ENCODE measurements at places on chromosomes 4 and X.

DNA sequence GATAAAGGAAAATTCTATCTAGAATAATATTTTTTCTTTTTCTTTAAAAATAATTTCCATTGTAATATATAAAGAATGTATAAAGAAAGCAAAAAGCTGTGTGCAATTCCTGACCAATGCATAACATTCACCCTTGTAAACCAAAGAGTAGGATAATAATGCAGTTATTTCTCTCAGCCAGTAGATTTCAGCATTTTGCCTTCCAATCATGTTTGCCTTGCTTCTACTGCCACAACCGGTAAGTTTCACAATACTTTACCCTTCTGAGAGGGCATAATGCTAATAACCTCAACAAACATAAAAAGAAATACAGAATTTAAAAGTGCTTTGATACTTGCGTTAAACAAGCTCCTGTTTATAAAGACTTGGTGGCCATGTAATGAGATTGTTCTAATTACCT is 59.9 kb downstream of the CHIC2 start:
- peak; percentile 80 for DNase-seq

GRCh38 chrX:1720836-1721235 is 106.0 kb downstream of the ASMT start:
- no peak for DNase-seq

GRCh38 chrX:55389376-55389775 is 62.6 kb upstream of the MAGEH1 start:
- no peak for DNase-seq

GRCh38 chr4:48954314-48954713 is 31.8 kb upstream of the CWH43 start:
- peak; percentile 28 for DNase-seq

DNA sequence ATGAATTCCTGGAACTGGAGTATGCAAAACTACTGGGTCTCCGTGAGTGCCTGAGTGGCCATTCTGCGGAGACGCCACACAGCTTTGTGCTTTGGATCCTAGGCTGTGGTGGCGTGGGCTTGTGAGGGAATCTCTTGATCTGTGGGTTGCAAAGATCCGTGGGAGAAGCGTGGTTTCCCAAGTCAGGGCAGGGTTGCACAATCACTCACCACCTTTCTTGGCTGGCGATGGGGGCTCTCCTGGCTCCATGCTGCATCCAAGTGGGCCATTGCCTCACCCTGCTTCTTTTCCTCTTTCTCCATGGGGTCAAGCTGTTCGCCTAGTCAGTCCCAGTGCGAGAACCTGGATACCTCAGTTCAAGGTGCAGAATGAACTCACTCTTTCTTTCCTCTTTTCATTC is 62.5 kb downstream of the SLAIN2 start:
- no peak for DNase-seq

DNA sequence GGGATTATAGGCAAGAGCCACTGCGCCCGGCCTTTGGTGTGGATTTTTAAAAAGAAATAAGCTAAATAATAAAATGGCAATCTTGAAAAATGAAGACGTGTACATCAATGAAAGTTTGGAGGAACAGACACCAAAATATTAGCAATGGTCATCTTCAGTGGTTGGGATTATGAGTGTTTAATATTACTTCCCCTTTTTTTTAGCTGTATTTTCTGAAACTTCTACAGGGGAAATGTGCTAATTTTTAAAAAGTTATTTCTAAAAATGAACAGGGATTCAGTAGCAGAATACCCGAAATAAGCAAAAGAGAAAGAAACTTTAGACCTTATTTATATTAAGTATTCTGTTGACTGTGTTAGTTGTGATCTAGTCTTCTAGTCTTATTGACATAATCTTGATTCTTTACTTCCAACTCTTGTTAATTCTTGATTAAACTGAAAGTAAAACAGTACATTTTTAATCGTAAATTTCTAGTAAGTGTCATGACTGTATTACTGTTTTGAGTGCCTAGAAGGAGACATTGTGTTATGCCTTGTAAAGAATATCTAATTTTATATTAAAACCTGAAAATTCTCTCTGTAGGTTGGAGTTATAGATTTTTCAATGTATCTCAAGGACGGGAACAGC is 51.3 kb downstream of the RUFY3 start:
- DNase-seq = no peak

DNA sequence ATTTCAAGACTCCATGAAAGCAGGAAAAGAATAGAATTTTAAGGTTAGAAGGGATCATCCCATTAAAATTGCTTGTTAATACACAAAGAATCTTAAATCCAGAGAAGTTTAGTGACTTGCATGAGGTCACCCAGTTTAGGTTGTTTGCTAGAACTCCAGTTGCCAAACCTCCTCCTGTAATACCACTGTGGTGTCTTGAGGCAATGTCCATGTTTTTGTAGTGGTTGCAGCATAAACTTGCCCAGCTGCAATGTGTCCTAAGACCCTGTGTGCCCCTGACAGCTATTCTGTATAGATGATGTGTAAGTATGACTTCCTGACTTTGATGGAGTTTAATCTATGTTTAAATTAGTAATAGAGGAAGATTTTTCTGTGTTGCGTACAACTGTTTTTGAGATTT is 6.3 kb downstream of the SFRP2 start:
- DNase-seq = no peak

DNA sequence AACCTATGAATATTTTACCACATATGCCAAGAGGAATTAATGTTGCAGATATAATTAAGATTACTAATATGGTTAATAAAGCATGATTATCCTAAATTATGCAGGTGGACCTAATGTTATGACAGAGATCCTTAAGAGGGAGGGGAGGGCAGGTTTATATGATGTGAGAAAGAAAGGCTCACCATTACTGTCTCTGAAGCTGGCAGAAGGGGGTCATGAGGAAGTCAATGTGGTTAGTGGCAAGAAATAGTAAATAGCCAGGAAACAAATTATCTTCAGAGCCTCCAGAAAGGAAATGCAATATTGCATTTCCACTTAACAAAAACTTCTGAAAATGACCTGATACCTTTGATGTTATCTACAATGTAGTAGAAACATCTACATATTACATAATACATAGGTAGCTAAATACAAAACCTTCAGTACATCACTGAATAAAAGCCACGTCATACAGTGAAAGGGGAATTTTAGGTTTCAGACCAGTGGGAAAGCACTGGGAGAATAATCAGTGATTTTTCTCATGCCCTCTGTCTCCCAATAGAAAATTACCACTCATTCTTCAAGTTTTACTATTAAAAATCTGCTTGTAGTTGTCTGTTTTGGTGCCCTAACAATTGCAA is 609.2 kb downstream of the SPOCK3 start:
- no peak for DNase-seq

GRCh38 chr4:184833046-184833838 is 7.5 kb upstream of the ACSL1 start:
- DNase-seq = no peak

DNA sequence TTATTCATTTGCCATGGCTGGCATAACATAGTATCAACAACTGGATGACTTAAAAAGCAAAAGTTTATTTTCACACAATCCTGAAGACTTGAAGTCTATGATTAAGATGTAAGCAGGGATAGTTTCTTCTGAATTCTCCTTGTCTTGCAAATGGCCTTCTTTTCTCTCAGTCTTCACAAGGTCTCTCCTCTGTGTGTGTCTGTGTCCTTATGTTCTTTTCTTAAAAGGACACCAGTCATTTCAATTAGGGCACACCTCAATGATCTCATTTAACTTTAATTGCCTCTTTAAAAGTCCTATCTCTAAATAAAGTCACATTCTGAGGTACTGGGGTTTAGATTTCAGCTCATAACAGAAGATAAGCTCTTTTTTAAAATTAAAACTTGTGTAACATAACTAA is 399.7 kb downstream of the PABPC4L start:
- DNase-seq = no peak

DNA sequence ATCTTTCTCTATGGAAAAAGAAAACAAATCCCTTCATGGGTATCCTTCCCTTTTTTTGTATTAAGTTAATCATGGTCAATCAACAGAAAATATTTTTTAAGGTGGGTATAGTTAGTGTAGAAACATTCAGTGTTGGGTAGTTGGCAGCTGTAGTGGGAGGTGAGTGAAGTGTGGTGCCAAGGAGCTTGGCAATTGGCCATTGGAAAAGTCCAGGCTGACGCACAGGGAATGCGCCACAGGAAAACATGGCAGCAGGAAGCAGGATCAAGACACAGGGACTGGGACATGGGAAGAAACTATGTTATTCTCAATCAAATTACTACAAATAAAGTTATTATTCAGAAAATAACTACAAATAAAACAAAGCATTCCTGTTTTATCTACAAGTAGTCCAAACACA is 20.0 kb downstream of the PALLD start:
- no peak for DNase-seq

DNA sequence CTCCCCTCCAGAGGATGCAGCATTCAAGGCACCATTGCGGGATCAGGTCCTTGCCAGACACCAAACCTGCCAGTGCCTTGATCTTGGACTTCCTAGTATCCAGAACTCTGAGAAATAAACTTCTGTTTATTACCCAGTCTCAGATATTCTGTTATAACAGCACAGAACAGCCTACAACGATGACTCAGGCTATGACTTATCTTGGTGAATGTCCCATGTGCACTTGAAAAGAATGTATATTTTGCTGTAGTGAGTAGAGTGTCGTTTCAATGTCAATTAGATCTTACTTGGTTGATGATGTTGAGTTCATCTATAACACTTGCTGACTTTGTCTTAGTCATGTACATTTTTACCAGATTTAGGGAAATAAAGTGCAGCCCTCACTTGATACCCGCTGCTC is 34.5 kb upstream of the PGRMC1 start:
- DNase-seq = peak; percentile 37

DNA sequence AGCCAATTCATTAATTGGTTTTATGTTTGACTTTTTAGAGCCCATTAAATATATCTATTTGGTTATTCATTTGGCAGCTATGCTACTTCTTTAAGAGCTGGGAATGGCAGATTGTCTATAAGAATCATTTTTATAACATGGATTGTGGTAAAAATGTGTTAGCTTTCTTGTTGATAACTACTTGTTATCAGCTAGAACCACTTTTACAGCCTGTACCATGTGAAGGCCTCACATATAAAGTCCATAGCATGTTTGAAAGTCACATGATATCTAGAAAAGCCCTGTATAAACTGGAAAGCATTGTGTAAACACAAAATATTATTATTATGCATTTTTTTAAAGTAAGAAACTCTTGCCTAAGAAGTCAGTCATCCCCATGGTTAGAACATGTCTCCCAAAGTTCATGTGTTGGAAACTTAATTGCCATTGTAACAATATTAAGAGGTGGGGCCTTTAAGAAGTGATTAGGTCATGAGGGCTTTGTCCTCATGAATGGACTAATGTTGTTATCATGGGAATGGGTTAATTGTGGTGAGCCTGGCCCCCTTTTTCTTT is 110.9 kb upstream of the BMP2K start:
- no peak for DNase-seq

DNA sequence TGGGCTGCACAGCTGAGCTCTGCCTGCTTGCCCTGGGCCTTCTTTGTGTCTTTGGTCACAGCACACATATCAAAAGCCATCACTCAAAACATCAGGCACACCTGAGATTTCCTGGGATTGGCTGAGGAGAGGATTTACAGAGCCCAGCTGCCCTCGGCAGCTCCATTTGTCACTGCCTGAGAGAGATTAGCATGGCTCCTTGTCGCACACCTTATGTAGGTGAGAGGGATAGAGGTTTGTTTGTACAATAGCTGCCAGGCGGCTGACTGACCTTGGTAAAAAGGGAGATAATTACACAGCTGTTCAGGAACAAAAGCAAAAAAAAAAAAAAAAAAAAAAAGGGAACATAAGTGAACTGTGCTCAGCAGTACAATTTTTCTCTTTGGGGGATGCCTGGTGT is 63.2 kb downstream of the MGST2 start:
- no peak for DNase-seq

DNA sequence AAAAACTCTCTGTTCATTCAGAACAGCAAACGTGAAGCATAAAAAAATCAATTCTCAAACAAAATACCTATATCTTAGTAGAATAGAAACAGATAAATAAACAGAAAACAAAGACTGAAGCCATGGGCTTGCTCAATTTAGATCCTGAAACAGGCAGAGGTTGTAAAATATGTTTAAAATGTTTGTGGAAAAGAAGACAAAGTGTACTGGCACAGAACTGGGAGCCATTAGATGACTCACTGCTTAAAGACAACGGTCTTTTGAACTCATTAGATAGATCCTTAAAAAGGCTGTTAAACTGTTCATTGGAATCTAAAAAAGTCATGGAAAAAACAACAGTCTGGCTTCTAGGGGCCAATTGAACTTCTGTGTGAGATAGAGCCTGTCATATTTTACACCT is 247.0 kb upstream of the NDST4 start:
- DNase-seq = no peak

DNA sequence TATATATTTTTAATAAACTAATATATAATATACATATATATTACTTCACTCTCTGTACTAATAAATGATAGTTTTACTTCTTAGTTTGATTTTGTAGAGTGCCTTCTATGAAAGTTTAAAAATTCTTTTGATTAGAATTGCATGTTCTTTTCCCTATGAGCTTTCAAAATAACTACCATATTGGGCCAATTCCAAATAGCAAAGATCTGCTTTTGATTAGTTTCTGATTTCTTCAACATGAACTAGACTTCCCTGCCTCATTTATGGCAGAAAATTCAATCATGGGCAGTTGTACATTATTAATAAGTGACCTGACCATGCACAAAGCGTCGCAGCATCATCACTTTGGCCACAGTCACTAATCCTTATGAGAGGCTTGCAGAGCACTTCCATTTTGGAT is 48.9 kb upstream of the TEX13A start:
- DNase-seq = no peak

GRCh38 chr4:98527534-98528269 is 130.7 kb downstream of the TSPAN5 start:
- no peak for DNase-seq

DNA sequence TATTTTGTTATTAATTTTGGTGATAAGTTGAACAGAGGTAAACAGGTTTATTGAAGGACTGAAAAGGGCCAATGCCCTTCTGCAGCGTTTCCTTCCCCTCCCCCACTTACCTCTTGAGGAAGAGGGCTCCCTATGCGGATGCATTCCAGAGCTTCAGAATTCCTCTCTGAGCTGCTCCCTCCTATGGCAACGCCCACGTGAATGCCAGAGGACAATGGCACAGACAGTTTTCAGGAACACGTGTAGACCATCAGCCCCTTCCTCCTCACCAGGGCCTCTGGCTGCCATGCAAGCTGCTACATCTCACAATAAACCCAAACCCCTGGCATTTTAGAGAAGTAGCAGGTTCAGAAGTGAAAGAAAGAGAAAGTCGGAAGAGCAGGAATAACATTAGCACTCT is 127.9 kb downstream of the CHRDL1 start:
- no peak for DNase-seq

Data from fibroblast of skin of back (primary cell).